Motor neuron (in vitro differentiated cells): ENCODE measurements at places on chromosomes 1 and 21.

DNA sequence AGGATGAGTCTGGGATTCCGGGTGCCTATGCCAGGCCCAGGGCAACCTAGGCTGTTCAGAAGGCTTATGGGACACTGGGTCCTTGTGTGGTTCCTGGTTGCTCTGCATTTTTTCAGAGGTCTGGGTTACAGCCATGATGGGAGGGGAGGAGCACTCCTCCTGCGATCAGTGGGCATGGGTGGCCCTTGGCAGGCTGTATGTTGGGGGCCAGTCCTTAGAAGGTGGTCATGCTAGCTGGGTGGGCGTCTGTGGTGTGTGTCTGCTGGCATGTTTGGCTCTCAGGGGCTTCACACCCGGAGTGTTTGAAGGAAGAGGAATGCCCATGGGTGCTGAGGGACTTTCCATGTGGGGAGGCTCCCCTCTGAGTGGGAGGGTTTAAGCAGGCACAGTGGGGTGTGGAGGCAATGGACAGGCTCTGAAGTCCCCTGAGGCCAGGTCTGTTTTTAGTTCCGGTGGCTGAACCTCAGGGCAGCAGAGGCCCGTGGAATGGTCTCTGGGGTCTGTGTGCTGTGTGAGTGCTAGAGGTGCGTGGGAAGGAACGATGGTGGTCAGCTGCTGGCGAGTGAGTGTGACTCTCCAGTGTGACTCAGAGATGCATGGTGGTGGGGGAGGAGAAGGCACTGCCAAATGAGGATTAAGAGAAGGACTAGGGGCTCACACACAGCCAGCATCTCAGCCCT is 25.3 kb downstream of the CACNA1E start:
- no peak for ATAC-seq

DNA sequence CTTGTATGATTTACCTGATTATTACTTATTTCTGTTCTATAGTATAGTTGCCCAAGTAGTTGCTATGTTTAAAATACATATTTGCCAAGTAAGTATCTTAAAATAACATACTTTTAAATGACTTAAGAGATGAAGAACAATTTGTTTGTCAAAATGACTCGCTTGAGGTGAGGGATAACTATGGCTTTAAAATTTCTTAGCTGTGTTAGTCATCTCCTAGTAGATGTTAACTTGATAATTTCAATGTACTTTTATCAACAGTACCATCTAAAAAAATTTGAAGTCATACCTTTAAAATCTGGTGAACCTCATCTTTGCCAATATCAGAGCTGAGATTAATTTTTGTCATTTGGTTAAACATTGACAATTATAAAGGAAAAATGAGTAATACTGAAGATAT is 37.7 kb downstream of the ODR4 start:
- no peak for ATAC-seq

GRCh38 chr1:84995484-84996334 is 1.2 kb downstream of the MCOLN2 start:
- no peak for ATAC-seq

DNA sequence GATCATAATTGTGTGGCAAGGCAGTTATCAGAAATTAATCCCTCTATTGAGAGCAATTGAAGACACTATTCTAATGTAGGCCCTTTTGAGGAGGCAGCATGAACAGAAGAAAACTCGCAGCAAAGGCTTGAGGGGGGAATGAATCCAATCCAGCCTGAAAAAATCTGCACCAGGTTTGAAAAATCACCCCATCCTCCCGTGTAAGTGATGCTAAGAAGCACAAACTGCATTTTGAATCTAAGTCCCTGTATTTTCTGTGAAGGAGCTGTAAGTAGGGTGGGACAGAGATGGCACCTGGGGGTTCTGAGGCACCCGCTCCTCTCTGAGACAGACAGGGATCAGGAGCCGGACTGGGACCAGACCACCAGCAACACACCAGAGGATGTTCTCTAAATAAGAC is at the start of gene CRB1:
Gene CRB1 (plus strand): TSS at position 241 of the 400 bp plus-strand sequence. CDS start 161 bp downstream, outside the sequence.
- ATAC-seq, result peak; percentile 55

- ATAC-seq, result no peak
These were observed 66.6 kb downstream of the PIK3CD start for GRCh38 chr1:9718006-9718680.

DNA sequence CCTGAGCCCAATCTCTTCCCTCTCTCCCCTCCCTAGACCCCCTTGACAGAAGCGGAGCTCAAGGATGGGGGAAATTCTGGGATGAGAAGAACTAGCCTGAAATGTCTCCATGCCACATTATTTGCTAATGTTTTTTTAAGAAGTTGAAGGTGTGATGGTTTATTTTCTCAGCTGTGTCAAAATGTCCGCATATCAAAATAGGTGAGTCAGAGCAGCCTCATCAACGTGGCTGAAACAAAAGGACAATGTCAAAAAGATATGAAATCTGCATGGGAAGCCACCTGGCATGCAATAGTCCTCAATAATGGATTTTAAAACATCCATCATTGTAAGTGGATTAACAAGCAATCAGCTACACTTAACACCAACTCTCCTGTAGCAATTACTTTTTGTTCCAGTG is 101.4 kb downstream of the BEND5 start:
- no peak for ATAC-seq

- ATAC-seq, result peak; percentile 30
These were observed 199.1 kb upstream of the KCND3 start for GRCh38 chr1:112188611-112189010.

- peak; percentile 52 for ATAC-seq
These were observed 7.5 kb downstream of the TAF1A start for GRCh38 chr1:222582099-222582774.

GRCh38 chr1:214332946-214333798 is 52.2 kb downstream of the SMYD2 start:
- peak; percentile 44 for ATAC-seq

DNA sequence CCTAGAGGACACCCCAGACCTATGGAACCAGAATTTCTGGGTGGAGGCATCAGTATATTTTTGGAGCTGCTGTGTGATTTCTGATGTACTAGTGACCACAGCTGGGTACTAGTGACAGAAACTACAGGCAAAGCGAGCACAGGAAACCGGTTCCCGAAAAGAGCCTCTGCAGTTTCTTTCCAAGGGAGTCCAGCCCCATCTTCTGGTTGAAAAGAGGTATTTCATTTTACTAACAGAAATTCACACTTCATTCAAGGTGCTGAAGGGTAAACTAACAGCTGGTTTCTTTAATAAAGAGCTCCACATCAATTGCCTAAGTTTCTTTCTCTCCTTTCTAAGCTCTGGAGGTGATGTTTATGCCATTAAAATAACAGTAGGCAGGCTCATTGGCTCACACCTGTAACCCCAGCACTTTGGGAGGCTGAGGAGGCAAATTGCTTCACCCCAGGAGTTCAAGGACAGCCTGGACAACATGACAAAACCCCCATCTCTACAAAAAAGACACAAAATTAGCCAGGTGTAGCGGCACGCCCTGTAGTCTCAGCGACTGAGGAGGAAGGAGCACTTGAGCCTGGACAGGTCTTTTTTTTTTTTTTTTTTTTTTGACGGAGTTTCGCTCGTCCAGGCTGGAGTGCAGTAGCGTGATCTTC is 22.0 kb downstream of the THAP3 start:
- peak; percentile 52 for ATAC-seq

GRCh38 chr1:50978144-50978851 is 8.3 kb downstream of the CDKN2C start:
- ATAC-seq, result peak; percentile 73

DNA sequence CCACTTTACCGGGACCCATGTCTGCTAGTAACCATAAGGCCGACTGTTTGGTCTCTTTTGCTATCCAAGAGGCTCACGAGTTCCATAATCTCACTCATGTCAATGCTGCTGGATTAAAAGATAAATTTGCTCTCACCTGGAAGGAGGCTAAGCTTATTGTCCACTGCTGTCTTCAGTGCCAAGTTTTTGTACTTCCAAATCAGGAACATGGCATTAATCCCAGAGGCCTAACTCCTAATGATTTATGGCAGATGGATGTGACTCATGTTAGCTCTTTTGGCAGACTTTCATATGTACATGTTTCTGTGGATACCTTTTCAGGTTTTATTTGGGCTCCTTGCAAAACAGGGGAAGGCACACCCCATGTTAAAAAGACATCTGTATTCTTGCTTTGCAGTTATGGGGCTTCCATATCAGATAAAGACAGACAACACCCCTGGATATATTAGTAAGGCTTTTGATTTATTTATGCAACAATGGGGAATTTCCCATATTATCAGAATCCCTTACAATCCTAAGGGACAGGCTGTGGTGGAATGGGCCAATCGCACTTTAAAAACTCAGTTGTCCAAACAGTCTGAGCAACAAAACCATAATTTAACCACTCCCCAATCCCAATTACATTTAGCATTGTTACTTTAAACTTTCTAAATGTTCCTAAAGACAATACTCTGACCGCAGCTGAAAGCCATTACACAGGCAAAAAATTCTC is 162.7 kb downstream of the IER5 start:
- no peak for ATAC-seq

DNA sequence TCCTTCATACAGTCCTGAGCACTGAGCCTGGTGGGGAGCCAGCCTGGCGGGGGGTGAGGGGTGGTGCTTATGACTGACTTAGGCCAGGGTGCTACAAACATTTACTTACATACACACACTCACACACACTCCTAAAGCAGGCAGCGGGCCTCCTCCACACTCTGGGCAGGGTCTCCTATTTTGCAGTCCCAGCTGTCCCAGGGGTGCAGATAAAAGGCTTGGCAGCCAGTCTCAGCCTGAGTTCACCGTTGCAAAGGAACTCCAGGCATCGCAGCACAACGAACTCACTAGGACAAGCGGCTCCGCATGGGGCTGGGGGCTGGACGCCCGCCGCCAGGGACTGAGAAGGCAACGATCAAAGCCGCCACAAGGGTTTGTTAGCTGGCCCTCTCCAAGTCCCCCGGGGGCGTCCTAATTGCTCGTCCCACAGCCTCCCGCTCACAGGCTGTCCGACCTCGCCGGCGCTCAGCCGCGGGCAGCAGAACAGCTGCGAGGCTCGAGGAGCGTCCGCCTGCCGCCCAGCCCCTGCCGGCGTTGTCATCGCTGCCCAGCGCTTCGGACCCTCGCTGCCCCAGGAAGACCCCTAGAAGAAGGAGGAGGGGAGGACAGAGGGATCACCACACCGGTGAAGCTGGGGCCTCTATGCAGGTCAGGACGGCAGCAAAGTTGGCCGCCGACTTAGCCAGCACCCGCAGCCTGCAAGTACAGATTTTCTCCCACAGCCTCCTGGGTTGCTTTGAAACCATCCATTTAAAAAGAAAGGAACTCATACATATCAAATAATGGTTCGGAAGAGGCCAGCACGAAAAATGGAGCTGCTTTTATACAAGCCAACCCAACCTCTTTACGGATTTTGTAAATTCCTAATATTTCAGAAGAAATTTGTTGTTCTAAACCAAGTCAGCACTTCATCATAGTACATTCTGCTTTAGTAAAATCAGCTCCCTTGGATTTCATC is 6.2 kb downstream of the BARHL2 start:
- peak; percentile 20 for ATAC-seq

- ATAC-seq, result no peak
These were observed 120.1 kb downstream of the SYT2 start for GRCh38 chr1:202590126-202590525.

DNA sequence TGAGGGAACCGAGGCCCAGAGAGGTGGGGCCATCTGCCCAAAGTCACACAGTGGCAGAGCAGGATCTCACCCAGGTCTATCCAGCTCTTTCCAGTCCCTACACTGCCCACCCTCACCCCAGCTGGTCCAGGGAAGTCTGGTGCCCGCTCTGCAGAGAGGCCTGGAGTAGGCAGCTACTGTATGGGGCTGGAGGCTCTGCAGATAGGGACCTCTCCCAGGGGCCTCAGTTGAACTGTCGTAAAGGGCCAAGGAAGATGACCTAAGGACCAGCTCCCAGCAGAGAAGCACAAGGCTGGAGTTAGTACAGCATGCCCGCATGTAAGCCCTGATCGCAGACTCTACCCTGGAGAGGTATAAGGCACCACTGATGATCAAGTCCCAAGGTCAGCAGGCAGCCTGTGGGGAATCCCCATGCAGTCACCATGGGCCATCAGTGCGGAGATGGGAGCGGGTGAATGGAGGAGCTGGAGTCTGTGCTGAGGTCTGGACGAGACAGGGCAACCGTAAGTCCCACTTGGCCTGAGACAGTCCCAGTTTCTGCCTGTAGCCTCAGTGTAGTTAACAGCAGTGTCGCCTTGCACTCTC is 320.2 kb downstream of the MATN1 start:
- peak; percentile 10 for ATAC-seq

DNA sequence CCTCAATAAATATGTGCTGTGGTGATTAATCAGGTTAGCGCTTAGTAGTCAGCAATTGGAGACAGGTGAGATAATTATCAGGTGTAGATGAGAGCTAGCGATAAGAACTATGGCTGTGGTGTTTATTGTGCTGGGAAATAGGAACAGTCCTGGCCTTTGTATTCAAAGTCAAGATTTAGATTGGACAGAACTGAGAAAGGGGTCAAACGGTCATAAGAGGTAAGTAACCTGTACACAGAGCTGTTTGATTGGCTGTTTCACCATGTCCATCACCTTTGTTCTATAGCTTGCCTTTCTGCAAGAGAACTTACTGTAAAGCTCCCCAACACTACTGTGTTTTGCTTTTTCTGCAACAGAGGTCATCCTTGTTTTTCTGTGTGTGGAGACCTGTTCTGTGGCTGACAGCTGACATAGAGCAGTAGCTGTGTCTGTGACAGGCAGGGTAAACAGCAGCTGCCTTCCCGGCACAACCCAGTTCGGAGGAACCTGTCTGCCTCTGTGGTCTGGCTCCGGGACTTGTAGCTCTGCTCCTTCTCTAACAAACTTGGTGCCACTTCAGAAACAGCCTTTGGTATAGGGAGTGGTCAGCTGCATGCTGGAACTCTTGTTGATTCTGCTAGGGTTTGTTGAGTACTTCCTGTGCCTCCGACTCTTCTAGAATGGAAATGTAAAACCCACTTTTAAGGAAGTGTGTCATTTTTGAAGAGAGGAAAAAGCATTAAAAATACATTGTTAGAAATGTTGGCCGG is 21.1 kb upstream of the CDC42 start:
- ATAC-seq, result no peak
